GM23338 (cell line): ENCODE measurements at places on chromosomes 6 and 20. TPM values are rescaled to one million over a fixed set of nuclear protein-coding genes. Genes with fewer than 3 reads are reported as not detected.

Gene EMILIN3
- 0.53 and 0.56 TPM in 2 replicates for polyA plus RNA-seq

Gene CPNE5
- polyA plus RNA-seq: 0.37 and 0.42 TPM in 2 replicates

Gene SEC23B
- polyA plus RNA-seq: 27.2 and 28.3 TPM in 2 replicates

Gene FAM184A
- polyA plus RNA-seq: 10.6 and 13.7 TPM in 2 replicates

Gene CLDN20
- polyA plus RNA-seq: 0.17 and 0.23 TPM in 2 replicates
